CD4-positive, alpha-beta memory T cell (primary cell): ENCODE measurements at places on chromosomes 4 and X. TPM values are rescaled to one million over a fixed set of nuclear protein-coding genes. Genes with fewer than 3 reads are reported as not detected.

- no peak for DNase-seq
- no peak overlapping the region for H3K27ac ChIP-seq
- H3K36me3 ChIP-seq: no peaks in the 10 kb centered on the region
- H3K4me1 ChIP-seq: no peaks in the 10 kb centered on the region
- H3K27me3 ChIP-seq: no peaks in the 10 kb centered on the region
Measured at GRCh38 chr4:26746802-26747213, 113.8 kb upstream of the STIM2 start.

DNA sequence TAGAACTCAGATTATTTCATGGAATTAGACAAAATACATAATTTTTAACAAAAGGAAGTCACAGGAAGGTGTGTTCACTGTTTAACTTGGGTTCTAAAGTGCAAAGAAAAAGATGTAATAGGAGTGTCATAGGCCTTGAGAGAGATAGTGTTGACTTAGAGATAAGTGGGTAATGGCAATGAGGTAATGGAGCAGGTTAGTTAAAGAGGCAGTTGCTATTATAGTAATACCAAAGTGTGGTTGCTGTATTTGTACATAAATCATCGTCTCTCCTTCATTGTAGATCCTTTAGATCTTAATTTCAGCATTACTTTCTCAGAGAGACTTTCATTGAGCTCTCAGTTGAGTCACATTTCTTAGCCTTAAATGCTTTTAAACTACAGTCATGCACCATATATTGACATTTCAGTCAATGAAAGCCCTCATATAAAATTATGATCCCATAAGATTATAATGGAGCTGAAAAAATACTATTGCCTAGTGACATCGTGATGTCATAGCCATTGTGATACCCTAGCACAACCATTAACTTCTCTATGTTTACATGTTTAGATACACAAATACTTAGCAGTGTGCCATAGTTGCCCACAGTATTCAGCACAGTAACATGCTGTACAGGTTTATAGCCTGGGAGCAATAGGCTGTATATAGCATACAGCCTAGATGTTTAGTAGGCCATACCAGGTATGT lies 245.4 kb downstream of the ADGRL3 start:
- H3K27ac ChIP-seq: no peak overlapping the region
- H3K27me3 ChIP-seq: no peaks in the 10 kb centered on the region
- no peaks in the 10 kb centered on the region for H3K4me1 ChIP-seq
- no peak overlapping the region for H3K4me3 ChIP-seq
- no peak for DNase-seq
- H3K36me3 ChIP-seq: no peaks in the 10 kb centered on the region

- H3K36me3 ChIP-seq: no peaks in the 10 kb centered on the region
- H3K27me3 ChIP-seq: no peaks in the 10 kb centered on the region
- no peak for DNase-seq
- H3K4me1 ChIP-seq: no peaks in the 10 kb centered on the region
Measured at GRCh38 chr4:37439809-37440474, 195.4 kb downstream of the NWD2 start.

The CT83 gene
- polyA plus RNA-seq: not detected

DNA sequence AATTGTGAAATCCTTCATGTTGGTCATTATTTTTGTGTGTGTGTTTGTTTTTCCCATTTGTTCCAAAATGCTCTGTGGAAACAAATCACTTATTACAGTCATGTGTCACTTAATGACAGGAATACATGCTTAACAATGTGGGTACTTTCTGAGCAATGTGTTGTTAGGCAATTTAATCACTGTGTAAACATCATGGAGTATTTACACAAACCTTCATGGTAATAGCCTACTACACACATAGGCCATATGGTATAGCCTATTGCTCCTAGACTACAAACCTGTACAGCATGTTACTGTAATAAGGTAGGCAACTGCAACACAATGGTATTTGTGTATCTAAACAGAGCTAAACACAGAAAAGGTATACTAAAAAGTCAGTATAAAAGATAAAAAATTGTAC lies 388.9 kb upstream of the PPP1R2C start:
- H3K27ac ChIP-seq: no peak overlapping the region
- DNase-seq: no peak
- H3K27me3 ChIP-seq: no peaks in the 10 kb centered on the region
- H3K4me1 ChIP-seq: no peaks in the 10 kb centered on the region
- H3K4me3 ChIP-seq: no peak overlapping the region

- H3K27me3 ChIP-seq: no peaks in the 10 kb centered on the region
- no peak for DNase-seq
- no peak overlapping the region for H3K27ac ChIP-seq
Measured at GRCh38 chr4:3365871-3366842, 73.3 kb downstream of the RGS12 start.

The STOX2 gene
- polyA plus RNA-seq: not detected

GRCh38 chr4:106775636-106776035 lies 260.5 kb downstream of the DKK2 start:
- no peaks in the 10 kb centered on the region for H3K4me1 ChIP-seq
- no peaks in the 10 kb centered on the region for H3K27me3 ChIP-seq
- no peak overlapping the region for H3K4me3 ChIP-seq
- DNase-seq: no peak
- H3K27ac ChIP-seq: no peak overlapping the region
- no peaks in the 10 kb centered on the region for H3K36me3 ChIP-seq

DNA sequence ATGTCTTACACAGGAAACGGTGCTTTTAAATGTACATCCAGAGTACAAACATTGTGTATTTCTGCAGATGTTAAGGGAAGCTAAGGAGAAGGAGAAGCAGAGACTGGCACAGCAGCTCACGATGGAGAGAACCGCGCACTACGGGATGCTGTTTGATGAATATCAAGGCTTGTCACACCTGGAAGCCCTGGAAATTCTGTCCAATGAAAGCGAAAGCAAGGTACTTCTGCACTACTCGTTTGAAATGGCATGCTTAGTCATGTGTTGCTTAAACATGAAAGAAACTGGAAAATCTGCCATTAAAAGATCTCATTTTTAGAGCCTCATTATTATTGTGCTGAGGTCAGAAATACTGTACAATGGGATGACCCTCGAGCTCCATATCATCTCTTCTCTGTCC lies 47.2 kb downstream of the FAM114A1 start:
- peak overlapping the region; percentile 34 for H3K4me3 ChIP-seq
- no peak overlapping the region for H3K27ac ChIP-seq
- no peaks in the 10 kb centered on the region for H3K36me3 ChIP-seq
- peaks cover 10% of the 10 kb centered on the region for H3K4me1 ChIP-seq
- peak; percentile 12 for DNase-seq

- no peak overlapping the region for H3K27ac ChIP-seq
- no peak overlapping the region for H3K4me3 ChIP-seq
- DNase-seq: no peak
- H3K27me3 ChIP-seq: no peaks in the 10 kb centered on the region
- no peaks in the 10 kb centered on the region for H3K36me3 ChIP-seq
- no peaks in the 10 kb centered on the region for H3K4me1 ChIP-seq
Measured at GRCh38 chr4:168842186-168842585, 167.9 kb downstream of the CBR4 start.

The PABPC1L2B gene
- polyA plus RNA-seq: not detected

GRCh38 chr4:94208918-94209317 lies 1.3 kb downstream of the SMARCAD1 start:
- H3K36me3 ChIP-seq: peaks cover 7% of the 10 kb centered on the region
- no peak overlapping the region for H3K4me3 ChIP-seq
- DNase-seq: no peak
- no peaks in the 10 kb centered on the region for H3K27me3 ChIP-seq
- peaks cover 29% of the 10 kb centered on the region for H3K4me1 ChIP-seq

The AVPR2 gene
- polyA plus RNA-seq: 0.15 TPM
